ENCODE measurements at places on chromosomes 12 and 14.

DNA sequence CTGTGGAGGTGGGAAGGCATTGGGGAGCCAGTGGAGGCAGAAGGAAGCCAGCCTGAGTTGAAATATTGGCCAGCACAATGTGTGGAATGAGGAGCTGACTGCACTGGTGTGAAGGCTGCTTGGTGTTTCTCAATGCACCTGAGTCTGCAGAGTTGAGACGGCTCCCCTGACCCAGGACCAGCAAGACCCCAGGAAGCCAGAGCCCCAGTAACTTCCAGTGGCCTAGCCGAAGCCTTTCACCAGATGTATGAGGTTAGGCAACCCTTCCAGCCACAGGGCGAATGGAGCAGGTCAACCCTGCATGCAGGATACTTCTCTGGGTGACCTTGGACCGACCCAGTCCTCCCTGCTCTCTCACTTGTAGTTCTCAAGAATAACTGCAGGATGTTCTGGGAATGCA is 12.9 kb upstream of the KRT73 start:
- no peak for DNase-seq

- no peak for DNase-seq
Observed at GRCh38 chr14:55713486-55713885, 133.5 kb downstream of the KTN1 start.

DNA sequence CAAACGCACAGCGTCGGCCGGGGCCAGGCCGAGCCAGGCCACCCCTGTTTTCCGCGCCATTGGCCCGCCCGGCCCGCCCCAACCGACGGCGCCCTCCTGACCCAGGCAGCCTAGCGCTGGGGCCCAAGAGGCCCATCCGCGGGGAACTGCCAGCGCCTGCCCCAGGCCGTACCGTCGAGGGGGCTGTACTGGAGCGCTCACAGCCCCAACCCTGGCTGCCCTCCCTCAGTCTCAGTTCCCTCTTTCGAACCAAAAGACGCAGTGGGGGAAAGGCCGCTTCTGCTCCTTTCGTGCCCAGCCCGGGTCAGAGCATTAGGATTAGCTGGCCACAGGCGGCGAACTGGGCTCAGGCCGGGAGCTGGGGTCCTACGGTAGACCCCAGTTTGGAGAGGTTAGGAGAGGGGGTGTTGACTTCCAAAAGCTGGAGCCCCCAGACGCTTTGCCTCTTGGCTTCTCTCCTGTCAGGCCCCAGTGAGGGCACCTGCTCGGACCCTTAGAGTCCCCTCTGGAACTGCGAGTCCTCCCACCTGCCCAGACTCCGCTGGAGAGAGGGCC is 1.9 kb downstream of the NKX2-1 start:
- no peak for DNase-seq

GRCh38 chr12:58253663-58254062 is 312.3 kb downstream of the ATP23 start:
- no peak for DNase-seq

DNA sequence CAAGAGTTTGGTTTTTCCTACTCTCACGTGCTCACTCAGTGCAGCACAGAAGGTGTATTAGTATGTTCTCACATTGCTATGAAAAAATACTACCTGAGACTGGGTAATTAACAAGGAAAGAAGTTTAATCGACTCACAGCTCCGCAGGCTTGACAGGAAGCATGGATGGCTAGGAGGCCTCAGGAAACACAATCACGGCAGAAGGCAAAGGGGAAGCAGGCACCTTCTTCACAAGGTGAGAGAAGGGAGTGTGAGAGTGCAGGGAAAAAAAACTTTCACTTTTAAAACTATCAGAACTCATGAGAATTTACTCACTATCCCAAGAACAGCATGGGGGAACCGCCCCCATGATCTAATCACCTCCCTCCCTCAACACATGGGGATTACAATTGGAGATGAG is 185.8 kb upstream of the TMPO start:
- DNase-seq = no peak

Data from activated CD4-positive, alpha-beta T cell treated with anti-CD3 and anti-CD28 coated beads, Interleukin-2, amount 50 U/mL, for 16 hours (primary cell).